ENCODE measurements at places on chromosomes 7 and 10.

DNA sequence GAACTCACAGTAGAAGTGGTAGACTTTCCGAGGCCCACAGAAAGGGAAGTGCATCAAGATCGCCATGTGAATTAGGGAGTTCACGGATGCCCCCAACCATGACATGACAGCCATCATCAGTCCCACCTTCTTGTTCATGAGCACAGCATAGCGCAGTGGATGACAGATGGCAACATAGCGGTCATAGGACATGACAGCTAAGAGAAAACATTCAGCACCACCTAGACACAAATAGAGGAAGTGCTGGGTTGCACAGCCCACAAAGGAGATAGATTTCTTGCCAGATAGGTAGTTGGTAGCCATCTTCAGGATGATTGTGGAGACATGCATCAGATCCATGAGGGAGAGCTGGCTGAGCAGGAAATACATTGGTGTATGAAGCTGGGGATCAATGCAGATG, 342 bp downstream of the OR2AE1 start:
- DNase-seq: no peak

DNA sequence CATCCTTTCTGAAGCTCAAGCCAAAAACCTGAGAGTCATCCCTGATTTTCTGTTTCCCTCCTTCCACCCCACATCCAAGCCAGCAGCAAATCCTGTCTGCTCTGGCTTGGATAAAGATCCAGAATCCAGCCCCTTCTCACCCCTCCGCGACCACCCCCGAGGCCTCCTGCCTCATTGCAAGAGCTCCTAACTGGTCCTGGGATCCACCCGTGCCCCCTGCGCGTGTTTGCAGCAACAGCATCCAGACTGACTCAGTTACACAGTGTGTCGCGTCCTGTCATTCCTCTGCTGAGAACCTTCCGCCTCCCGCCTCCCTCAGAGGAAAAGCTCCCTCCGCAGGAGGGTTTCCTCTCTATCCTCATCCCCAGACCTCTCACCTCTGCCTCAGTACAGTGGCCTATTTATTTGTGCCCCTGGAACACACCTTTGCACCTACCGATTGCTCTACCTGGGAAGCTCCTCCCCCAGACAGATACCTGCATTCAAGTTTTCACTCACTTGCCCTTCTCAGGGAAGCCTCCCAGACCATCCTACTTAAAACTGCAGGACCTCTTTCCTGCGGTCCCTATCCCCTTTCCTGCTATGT, 21.6 kb upstream of the GRID1 start:
- DNase-seq: no peak

- no peak for DNase-seq
Measured at GRCh38 chr7:146486519-146486918, 369.9 kb downstream of the CNTNAP2 start.

- DNase-seq: no peak
Measured at GRCh38 chr10:127534496-127534895, 14.6 kb upstream of the NPS start.

GRCh38 chr10:114523876-114524275, 119.6 kb upstream of the AFAP1L2 start:
- DNase-seq: no peak

DNA sequence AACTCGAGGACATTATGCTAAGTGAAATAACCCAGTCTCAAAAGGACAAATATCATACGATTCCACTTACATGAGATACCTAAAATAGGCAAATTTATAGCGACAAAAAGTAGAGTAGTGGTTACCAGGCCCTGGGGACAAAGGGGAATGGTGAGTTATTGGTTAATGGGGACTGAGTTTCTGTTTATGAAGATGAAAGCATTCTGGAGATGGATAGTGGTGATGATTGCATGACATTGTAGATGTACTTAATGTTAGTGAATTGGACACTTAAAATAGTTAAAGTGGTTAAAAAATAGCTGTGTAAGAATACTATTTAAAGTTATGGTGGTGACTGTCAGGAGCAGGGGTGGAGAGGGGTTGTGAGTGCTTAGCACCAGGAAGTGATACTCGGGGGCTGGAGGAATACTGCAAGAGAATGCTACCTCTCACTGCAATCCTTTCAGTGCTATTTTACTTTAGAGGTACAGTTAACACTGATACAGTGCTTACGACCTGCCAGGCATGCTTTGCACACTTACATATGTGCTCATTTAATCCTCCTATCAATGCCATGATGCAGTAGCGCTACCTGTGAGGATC, 16.7 kb upstream of the TEX36 start:
- DNase-seq: no peak

GRCh38 chr10:30357075-30357801, 8.2 kb upstream of the MTPAP start:
- no peak for DNase-seq
